Thoracic aorta (tissue), 2 donors: ENCODE measurements at places on chromosomes 11 and 22. TPM values are rescaled to one million over a fixed set of nuclear protein-coding genes. Genes with fewer than 3 reads are reported as not detected.

ZP1 gene
- total RNA-seq: not detected

OR6T1 gene
- not detected for total RNA-seq

CCND1 gene
- 142 TPM for total RNA-seq

DNA sequence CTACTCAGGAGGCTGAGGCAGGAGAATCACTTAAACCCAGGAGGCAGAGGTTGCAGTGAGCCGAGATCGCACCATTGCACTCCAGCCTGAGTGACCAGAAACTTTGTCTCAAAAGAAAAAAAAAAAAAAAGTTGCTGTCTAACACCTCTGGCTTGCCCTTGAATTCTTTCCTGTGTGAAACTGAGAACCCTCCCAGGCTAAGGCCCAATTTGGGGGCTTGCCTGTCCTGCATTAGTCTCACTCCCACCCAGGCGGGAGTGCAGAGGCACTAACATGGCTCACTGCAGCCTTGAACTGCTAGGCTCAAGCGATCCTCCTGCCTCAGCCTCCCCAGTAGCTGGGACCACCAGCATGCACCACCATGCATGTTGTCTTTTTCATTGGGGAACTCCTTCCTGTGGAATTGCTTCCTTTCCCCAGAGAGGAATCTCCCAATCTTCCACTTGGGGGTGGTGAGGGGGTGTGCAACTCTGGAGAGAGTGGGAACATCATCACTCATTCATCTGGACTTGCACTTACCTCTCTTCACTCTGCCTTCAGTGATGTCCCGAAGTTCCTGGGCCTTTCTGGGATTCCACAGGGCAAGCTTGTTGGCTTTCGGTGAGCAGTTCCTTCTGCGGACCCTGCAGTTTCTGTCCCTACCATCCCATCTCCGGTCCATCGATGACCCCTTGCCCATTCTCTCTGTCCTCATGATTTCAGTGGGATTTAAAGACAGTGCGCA lies 62.1 kb upstream of the CREB3L1 start:
- no peaks in the 10 kb centered on the region for H3K27me3 ChIP-seq
- H3K4me1 ChIP-seq: no peaks in the 10 kb centered on the region
- no peak overlapping the region for H3K27ac ChIP-seq
- no peaks in the 10 kb centered on the region for H3K36me3 ChIP-seq

DNA sequence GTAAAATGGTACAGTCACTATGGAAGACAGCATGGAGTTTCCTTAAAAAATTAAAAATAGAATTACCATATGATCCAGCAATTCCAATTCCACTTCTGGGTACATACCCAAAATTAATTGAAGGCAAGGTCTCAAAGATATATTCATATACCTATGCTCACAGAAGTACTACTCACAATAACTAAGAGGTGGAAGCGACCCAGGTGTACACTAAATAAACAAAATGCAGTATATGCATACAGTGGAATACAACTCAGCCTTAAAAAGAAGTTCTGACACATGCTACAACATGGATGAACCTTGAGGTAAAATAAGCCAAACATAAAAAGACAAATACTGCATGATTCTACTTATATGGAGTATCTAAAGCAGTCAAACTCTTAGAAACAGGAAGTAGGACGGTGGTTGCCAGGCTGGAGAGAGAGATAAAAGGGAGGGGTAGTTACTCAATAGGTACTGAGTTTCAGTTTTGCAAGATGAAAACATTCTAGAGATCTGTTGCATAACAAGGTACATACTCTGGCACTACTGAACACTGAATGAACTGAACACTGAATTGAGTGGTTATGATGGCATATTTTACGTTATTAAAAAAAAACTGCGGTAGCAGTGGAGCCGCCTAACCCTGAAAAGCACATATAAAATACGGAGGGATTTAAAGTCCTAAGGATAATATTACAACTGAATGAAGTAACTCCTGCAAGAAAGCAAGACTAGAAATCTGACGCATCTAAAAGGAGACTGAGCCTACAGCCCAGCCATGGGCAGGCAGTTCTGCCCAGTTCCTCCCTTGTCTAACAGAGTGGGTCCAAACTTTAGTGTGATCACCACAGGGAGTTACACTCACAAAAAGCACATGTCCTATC lies 12.8 kb downstream of the DGCR2 start:
- peaks cover 19% of the 10 kb centered on the region for H3K4me1 ChIP-seq
- peak overlapping the region; percentile 32 for H3K27ac ChIP-seq
- no peaks in the 10 kb centered on the region for H3K36me3 ChIP-seq
- DNase-seq: no peak

- H3K36me3 ChIP-seq: no peaks in the 10 kb centered on the region
- H3K27ac ChIP-seq: no peak overlapping the region
- no peak overlapping the region for H3K4me3 ChIP-seq
- H3K4me1 ChIP-seq: no peaks in the 10 kb centered on the region
- DNase-seq: no peak
- H3K27me3 ChIP-seq: no peaks in the 10 kb centered on the region
Observed at GRCh38 chr11:46069595-46069994, 51.7 kb downstream of the PHF21A start.

DNA sequence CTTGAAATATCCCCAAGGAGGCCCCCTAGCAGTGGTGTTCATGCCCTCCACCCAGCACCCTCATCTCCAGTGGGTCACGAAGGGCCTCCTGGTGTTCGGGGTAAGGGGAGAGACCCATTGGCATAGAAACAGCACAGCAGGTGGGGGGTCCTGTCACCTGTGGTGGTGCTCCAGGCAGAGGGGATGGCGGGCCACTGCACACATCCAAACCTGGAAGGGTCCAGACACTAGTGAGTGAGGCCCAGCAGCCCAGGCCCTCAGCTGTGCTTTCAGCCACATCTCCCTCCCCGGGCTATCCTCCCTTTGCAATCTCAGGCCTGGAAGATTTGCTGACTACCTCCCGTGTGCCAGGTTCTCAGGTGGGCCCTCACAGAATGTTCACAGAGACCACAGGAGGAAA lies 59.4 kb upstream of the LYVE1 start:
- no peaks in the 10 kb centered on the region for H3K27me3 ChIP-seq
- H3K4me1 ChIP-seq: peaks cover 86% of the 10 kb centered on the region
- no peak for DNase-seq
- H3K36me3 ChIP-seq: peaks cover 71% of the 10 kb centered on the region
- H3K4me3 ChIP-seq: no peak overlapping the region
- H3K27ac ChIP-seq: peak overlapping the region; percentile 94

DNA sequence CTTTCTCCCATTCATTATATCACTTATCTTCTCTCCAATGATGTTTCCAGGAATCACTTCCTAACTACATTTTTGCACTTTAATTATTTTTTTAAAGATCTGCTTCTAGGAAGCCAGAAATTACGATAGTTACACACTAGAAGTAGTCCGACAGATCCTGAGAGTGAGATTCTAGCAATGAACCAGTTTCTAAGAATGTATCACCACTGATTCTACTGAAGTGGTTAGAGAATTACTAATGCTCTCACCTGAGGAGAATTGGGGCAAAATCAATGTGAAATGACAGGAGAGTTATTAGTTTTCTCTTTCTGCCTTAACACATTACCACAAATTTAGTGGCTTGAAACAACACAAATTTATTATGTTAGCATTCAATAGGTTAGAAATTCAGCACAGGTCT lies 241.2 kb downstream of the CASP12 start:
- no peak overlapping the region for H3K27ac ChIP-seq
- no peaks in the 10 kb centered on the region for H3K36me3 ChIP-seq
- no peak overlapping the region for H3K4me3 ChIP-seq
- no peaks in the 10 kb centered on the region for H3K4me1 ChIP-seq

DNA sequence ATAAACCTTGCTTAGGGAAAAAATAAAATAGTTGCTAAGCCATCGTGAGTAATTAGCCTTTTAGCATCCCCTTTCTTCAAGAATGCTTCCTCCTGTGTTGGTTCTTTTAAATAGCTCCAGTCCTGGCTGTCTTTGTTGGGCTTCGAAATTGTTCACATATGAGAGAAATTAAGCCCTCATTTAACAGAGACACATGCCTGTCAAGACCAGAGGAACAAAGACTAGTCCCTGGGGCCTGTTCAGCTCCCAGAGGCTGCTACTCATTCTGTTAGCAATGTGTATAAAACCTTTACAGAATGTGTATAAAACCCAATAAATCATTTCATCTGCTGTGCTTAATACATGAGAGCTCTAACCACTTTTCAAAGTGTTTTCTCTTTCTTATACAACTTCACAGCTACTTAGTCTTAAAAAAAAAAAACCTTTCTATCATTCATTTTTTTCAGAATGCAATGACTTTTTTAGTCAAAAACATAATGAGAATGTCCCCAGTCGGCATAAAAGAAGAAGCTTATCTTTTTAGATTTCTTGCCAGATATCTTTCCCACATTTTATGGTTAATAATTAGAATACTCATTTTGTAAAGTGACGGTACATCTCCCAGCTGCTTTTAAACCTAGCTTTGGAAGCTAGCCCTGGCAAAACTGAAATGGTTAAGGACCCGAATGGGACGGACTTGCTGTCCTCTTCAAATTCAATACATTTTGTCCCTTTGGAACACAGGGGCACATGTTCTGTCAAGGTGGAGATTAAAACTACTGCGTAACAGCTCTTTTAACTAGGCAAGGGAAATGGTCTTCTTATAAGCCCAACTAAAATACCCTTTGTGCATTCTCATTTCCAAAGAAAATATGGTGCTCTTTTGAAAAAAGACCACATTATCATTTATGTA lies 186.1 kb downstream of the SOX6 start:
- no peaks in the 10 kb centered on the region for H3K27me3 ChIP-seq
- no peaks in the 10 kb centered on the region for H3K36me3 ChIP-seq
- no peaks in the 10 kb centered on the region for H3K4me1 ChIP-seq
- H3K4me3 ChIP-seq: no peak overlapping the region
- no peak for DNase-seq

DNA sequence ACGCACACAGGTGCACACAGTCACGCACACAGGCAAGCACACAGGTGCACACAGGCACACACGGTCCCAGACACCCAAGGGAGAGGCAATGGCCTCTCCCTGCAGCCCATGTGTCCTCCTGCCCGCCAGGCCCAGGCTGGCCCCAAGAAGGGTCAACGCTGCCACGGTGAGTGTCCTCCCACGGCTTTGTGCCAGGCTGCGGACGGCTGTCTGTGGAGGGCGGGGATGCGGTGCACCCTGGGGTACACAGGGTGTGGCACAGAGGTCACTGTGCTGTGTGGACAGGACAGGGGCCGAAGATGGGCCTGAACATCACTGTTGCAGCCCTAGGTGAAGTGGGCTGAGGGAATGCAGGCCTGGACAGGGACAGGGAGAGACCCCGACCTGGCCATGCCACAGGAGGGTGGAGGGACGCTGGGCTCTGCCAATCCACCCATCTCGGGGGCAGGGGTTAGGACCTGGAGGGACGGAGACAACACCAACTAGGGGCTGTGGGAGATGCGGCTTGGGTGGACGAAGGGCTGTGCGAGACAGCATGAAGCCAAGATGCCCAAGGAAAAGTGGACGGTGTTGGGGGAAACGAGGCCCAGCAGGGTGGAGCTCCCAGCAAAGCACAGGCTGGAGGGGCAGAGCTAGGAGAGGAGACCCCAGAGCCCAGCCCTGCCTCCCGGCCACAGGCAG lies 523.8 kb downstream of the BRD1 start:
- DNase-seq: no peak
- no peaks in the 10 kb centered on the region for H3K27me3 ChIP-seq
- no peak overlapping the region for H3K4me3 ChIP-seq
- no peaks in the 10 kb centered on the region for H3K36me3 ChIP-seq
- H3K27ac ChIP-seq: no peak overlapping the region

GRCh38 chr22:48743601-48744282 lies 1083.9 kb downstream of the BRD1 start:
- DNase-seq: no peak
- H3K36me3 ChIP-seq: no peaks in the 10 kb centered on the region
- H3K4me1 ChIP-seq: no peaks in the 10 kb centered on the region
- no peak overlapping the region for H3K27ac ChIP-seq
- no peaks in the 10 kb centered on the region for H3K27me3 ChIP-seq

DNA sequence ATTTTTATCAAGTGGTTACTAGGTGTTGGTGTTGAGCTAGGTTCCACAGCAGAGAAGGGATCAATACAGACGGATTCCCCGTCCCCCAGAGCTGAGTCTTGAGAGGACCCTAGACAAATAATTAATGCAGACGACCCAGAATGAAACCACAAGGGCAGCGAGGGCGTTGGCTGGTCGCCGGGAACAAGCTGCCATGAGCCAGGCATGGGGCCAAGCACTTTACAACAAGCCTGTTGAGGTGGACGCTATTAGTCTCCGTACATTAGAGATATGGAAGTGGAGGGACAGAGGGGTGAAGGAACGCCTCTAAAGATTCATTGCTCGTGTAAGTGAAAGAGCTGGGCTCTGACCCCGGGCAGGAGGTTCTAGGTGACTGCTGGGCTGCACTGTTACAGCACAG lies 77.1 kb upstream of the EIF3D start:
- no peaks in the 10 kb centered on the region for H3K27me3 ChIP-seq
- H3K4me3 ChIP-seq: no peak overlapping the region
- no peaks in the 10 kb centered on the region for H3K36me3 ChIP-seq
- H3K27ac ChIP-seq: no peak overlapping the region
